Mesangial cell (primary cell): ENCODE measurements at places on chromosomes 3 and 15. TPM values are rescaled to one million over a fixed set of nuclear protein-coding genes. Genes with fewer than 3 reads are reported as not detected.

The ANKRD63 gene
- total RNA-seq: not detected in 2 replicates

The SI gene
- not detected in 2 replicates for total RNA-seq

The ADAMTS17 gene
- 0.13 and 0.98 TPM in 2 replicates for total RNA-seq

The CCR9 gene
- total RNA-seq: under 0.01 TPM in 1 of 2 replicates, not detected in the other

The NR1I2 gene
- under 0.01 and 0.16 TPM in 2 replicates for total RNA-seq

The OR5K3 gene
- total RNA-seq: not detected in 2 replicates

The FGD5 gene
- under 0.01 and 0.51 TPM in 2 replicates for total RNA-seq

The LDHAL6B gene
- not detected in 2 replicates for total RNA-seq

The BOC gene
- total RNA-seq: 2.6 and 7.6 TPM in 2 replicates

The GHSR gene
- total RNA-seq: not detected in 2 replicates

The STT3B gene
- 120 and 127 TPM in 2 replicates for total RNA-seq

The EBLN2 gene
- 1.5 and 2.4 TPM in 2 replicates for total RNA-seq

The WDR93 gene
- 0.16 and 0.25 TPM in 2 replicates for total RNA-seq

The ASB14 gene
- total RNA-seq: not detected in 2 replicates

The SLC12A8 gene
- total RNA-seq: 11.6 and 25.9 TPM in 2 replicates

The MGLL gene
- total RNA-seq: 46.1 and 102 TPM in 2 replicates

The P2RY1 gene
- under 0.01 TPM in 1 of 2 replicates, not detected in the other for total RNA-seq

The CYP1A1 gene
- not detected in 2 replicates for total RNA-seq

The SLCO2A1 gene
- 0.33 and 2.4 TPM in 2 replicates for total RNA-seq

The ZNF639 gene
- total RNA-seq: 31.9 and 33.2 TPM in 2 replicates

The SLC6A11 gene
- not detected in 2 replicates for total RNA-seq

The KBTBD13 gene
- total RNA-seq: not detected in 2 replicates

The RTP1 gene
- not detected in 2 replicates for total RNA-seq

The FILIP1L gene
- total RNA-seq: 25.7 and 38.9 TPM in 2 replicates

The PLSCR1 gene
- total RNA-seq: 27.7 and 33.0 TPM in 2 replicates

The ITIH1 gene
- total RNA-seq: not detected in 2 replicates

The SMCO1 gene
- total RNA-seq: not detected in 2 replicates

The FOXL2NB gene
- total RNA-seq: 0.13 TPM in 1 of 2 replicates, not detected in the other

The UBA7 gene
- total RNA-seq: 7.0 and 22.6 TPM in 2 replicates

The CFAP92 gene
- total RNA-seq: not detected in 2 replicates

The TGM4 gene
- 0.13 and 0.65 TPM in 2 replicates for total RNA-seq

The MINDY4B gene
- total RNA-seq: not detected in 2 replicates

The SAMMSON gene
- not detected in 2 replicates for total RNA-seq

The CGNL1 gene
- 5.9 and 45.4 TPM in 2 replicates for total RNA-seq

The ITGA11 gene
- total RNA-seq: 7.8 and 83.4 TPM in 2 replicates

The TMEM202 gene
- total RNA-seq: not detected in 2 replicates
